ENCODE measurements at places on chromosomes 6 and 20. TPM values are rescaled to one million over a fixed set of nuclear protein-coding genes. Genes with fewer than 3 reads are reported as not detected.

Gene GPR63
- total RNA-seq, result 0.30 TPM

Gene CRISP2
- total RNA-seq, result not detected

Gene PRDM1
- total RNA-seq, result 5.4 TPM

Gene C20orf96
- 10.1 TPM for total RNA-seq

Gene DYNLT2
- 0.59 TPM for total RNA-seq

Gene DLGAP4
- 58.8 TPM for total RNA-seq

Gene EYA4
- total RNA-seq, result 7.5 TPM
